ENCODE measurements at places on chromosomes 5 and 9.
A peak's percentile ranks its signal among the peaks of the same experiment; 100 is the strongest.

GRCh38 chr9:115350548-115350947 lies 232.6 kb upstream of the TNC start:
- DNase-seq = no peak

- DNase-seq = no peak
These were observed 6.5 kb downstream of the NTNG2 start for GRCh38 chr9:132168347-132168746.

- DNase-seq = no peak
These were observed 78.0 kb downstream of the AMBP start for GRCh38 chr9:114000063-114000454.

GRCh38 chr9:135456436-135457104 lies 23.0 kb upstream of the PPP1R26 start:
- no peak for DNase-seq

GRCh38 chr5:134101686-134102439 lies 12.6 kb upstream of the TCF7 start:
- peak; percentile 23 for DNase-seq

Data from anterior cingulate cortex (tissue), 58 donors.